ENCODE measurements at places on chromosomes 6 and 20.

- no peak for DNase-seq
Observed at GRCh38 chr20:24211972-24212371, 223.4 kb upstream of the GGTLC1 start.

DNA sequence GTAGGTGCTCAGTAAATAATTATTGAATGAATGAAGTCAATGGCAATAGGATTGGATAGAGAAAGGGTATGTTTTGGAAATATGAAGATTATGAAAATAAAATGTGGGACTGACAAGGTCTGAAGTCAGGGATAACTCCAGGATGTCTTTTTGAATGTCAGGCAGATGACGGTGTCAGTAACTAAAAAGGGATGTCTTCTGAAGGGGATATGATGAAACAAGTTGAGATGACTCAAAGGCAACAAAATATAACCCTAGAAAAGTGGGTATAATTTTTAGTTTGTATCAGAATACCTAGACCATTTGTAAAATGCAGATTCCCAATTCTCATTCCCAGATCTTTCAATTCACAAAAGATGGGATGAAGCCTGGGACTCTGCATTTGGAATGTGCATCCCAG lies 257.3 kb upstream of the SGK1 start:
- DNase-seq: no peak

DNA sequence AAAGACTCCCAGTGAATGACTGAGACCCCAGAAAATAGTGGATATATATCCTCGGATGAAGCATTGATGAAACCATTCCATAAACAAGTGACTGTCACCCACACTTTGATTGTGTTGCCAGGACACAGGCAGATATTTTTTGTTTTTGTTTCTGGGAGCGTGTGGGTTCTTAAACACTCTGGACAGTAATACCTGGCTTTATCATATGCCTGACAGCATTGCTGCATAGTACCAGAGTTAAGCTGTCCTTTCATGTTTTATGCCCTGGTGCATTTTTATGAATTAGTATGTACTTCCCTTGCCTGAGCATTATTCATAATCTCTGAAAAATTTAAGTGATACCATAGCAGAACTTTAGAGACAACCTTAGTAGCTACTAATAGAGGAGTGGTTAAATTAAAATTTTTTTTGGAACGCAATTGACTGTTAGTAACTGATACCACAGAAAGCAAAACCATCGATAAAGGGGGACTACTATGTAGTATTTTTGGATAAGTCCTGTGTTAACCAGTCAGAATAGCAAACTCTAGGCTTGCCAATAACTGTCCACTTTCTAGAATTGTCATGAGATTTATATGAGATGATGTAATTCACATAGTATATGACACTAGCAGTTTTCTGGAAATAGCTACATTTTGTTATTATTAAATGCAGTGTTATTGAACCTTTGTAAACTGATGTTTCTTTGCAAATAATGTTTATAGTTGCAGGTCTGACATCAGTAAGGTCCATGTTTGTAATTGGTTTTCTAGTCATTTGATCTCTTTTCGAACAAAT lies 30.4 kb downstream of the SENP6 start:
- DNase-seq: no peak

DNA sequence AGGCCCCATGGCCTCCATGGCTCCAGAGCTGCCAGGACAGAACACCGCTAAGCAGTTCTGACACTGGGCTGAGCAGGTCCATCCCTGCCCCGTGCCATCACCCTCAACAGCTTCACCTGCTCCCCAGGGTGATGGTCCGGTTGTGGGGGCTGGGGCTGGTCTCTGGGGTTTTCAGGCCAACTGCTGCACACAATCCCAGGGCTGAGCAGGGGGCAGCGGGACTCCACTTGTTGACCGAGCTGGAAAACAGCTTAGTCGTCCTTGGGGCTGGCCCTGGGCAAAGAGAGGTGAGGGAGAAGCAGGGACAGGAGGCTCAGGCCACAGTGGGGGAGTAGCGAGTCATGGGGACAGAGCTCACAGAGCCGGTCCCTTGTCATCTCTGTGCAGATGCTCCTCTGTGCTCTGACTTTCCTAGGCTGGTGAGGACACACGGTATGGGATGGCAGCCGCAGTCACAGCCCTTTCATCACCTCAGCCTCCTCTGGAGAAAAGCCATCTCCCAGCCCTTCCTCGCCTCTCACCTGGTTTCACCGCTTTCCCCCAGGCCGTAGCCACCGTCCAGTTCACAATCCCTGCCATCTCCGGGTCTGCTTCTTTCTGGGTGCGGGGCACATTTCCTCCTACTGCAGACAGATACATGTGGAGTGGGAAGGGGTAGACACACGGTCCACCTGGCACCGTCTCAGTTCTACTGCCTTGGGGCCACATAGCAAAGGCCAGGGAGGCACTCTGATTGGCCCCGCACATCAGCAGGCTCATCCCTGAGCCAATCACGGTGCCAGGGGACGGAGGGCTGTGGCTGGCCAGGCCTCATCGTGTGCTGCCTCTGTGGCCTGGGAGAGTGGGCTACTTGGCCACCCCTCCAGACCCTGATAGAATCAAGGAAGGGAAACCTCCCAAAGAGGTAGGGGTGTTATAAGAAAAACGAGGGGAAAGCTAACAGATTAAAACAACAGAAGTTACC lies 19.1 kb downstream of the MDFI start:
- DNase-seq: no peak

GRCh38 chr6:96975852-96976251 lies 51.3 kb downstream of the KLHL32 start:
- no peak for DNase-seq

- DNase-seq: no peak
Observed at GRCh38 chr6:97136626-97137358, 146.2 kb downstream of the MMS22L start.

Data from posterior cingulate gyrus (tissue), 11 donors.